Stimulated activated CD4-positive, alpha-beta T cell treated with anti-CD3 and anti-CD28 coated beads, Interleukin-4, amount 100 ng/mL, for 24 hours (primary cell): ENCODE measurements at places on chromosomes 12 and 14.

GRCh38 chr12:112117685-112118084 lies 7.7 kb upstream of the TRAFD1 start:
- no peak for DNase-seq

DNA sequence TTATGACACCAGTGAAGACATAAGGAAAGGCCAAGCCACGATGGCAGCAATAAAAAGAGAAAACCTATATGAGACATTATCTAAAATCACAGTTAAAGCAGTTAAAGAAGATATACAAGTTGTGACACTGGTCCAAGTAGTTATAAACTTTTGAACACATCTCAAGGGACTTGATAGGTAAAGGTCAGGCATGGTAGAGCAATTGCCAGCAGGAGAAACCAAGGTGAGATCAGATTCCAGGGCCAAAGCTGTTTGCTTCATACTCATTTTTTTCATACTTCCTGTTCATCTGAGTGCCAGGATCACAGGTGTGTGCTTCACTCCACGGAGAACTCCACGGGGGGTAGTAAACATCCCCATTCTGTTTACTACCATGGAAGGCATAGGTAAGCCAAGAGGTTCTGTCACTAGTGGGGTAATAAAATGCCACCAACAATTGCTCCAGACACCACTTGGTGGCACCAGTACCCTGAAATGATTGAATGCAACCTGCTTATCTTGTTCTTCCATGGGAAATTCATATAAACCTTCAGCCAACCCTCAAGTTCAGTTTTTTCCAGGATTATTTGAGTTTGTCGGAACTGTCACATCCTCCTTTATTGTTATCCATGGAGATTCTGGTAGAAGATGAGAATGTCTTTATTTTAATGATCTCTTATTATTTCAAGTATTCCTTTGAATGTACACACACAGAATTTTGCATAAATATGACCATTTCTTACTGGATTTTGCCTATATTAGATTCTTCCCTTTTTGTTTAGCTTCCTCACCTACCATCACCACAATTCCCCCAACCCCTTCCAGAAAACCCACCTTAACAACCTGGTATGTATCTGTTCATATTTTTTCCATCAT lies 59.2 kb upstream of the TSPAN8 start:
- no peak for DNase-seq

DNA sequence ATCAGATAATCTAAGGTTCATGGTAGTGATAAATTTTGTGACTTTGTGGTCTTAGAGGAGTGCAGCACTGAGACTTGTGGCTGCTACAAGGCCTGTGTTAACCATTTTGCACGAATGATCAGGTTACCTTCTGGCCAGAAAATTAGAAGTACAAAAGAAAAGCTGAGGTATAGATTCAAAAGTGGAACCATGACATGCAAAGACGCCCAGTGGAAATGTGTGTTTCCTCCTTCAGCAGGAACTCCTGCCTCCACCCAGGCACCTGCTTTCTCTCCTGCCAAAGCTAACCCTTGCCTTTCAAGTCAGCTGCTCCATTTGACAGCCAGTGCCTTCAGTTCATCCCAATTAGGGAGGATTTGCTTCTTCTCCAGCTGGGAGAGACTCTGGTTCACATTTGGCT lies 10.1 kb downstream of the PDE6H start:
- DNase-seq = no peak

DNA sequence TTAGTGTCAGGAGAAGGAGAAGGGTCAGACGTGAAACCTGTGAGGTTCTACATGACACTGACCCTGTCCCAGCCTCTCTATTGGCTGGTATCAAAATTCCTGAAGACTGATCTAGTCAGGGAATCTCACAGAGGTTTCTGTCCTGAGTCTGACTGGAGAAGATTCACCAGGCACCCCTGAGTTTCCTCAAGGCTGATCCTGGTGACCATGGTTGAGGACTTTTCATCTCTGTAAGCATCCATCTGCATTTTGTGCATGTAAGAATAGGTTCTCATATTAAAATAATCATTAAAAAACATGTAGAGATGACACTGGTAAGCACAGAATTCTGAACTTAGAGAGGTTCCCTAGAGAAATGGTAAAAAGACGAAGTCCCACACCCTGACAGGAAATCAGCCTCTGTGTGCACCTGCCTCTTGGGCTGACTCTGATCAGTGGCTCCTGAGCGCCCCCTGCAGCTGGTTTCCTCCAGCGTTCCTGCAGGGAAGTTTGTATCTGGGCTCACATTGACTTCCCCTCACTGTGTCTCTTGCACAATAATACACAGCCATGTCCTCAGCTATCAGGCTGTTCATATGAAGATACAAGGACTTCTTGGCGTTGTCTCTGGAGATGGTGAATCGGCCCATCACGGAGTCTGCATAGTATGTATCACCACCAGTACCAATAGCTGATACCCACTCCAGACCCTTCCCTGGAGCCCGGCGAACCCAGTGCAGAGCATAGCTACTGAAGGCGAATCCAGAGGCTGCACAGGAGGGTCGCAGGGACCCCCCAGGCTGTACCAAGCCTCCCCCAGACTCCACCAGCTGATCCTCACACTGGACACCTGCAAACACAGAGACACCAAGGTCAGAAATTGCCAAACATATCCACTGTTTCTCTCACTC lies 991.9 kb downstream of the TMEM121 start:
- DNase-seq = peak; percentile 87

GRCh38 chr14:60226298-60226697 lies 22.7 kb upstream of the PPM1A start:
- no peak for DNase-seq

DNA sequence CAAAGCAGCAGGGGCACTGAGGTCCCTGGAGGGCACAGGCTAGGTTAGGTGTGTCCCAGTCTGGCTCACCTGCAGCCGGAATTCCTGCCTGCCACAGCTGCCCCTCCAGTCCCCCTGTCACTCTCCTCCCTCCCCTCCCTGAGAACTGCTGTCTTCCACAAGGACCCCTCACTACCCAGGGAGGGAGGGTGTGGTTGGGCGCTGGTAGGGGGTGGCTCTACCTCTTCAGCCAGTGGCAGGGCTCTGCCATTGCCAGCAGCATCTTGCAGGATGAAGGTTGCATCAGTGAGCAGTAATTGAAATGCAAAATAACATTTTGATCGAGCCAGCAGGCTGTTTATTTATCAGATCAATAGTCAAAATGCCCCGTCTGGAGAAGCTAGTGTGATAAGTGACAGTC lies 45.7 kb downstream of the ESRRB start:
- DNase-seq = no peak

- DNase-seq = no peak
These were observed 92.1 kb upstream of the KRR1 start for GRCh38 chr12:75603475-75603874.

GRCh38 chr12:69459477-69459876 lies 10.7 kb upstream of the FRS2 start:
- DNase-seq = no peak

DNA sequence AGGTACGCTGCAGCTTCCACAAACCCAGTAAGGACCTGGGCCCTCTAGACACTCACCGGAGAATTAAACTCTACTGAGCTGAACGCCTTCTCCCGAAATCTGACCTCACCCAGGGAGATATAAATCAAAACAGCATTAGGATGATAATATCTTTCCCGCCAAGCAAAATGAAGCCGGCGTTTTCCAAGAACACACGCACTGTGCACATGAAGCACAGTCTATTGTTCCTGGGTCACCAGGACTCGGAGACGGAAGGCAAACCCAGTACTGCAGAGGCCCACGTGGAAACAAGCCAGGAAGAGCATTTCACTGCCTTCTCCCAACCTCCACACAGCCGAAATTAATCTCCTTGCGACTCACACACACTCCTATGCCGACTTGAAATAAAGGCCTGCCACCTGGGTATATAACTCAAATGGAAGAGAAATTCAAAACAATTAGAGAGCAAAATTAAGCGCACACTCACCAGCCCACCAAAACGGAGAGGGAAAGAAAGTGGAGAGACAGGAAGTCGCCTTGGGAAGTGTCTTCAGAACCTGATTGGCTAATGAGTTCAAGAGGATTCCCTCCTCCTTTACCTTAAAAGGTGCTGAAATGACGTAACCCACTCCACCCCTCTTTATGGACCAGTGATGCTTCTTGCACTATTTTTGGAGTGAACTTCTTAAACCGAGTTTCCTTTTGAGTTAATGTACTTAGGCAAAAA lies at the start of gene CCNB1IP1:
Gene CCNB1IP1, minus strand, starts transcription at position 492 of the 706 bp plus-strand sequence. CDS start 16,756 bp downstream, outside the sequence.
- DNase-seq = peak; percentile 62

GRCh38 chr14:99975190-99975589 lies 90.0 kb upstream of the EVL start:
- no peak for DNase-seq

DNA sequence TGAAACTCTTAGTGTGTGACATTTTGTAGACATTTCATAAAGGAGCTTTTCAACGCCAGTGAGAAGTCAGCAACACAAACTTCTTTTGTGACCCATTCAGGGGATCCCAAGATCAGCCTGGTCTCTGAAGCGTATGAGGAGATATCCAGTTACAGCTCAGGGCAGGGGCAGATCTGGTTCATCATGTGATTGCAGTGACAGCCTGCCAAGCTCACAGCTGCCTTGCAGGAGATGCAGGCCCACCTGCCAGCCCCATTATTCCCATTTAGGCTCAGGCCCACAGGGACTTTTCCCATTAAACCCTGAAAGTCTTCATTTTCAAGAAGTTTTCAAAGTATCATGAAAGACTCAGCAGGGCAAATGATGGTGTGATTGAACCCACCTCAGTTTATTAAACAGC lies 38.3 kb downstream of the SRGAP1 start:
- no peak for DNase-seq

GRCh38 chr12:101680240-101680639 lies 17.2 kb upstream of the CHPT1 start:
- no peak for DNase-seq

GRCh38 chr12:79119796-79120195 lies 255.2 kb downstream of the SYT1 start:
- no peak for DNase-seq

DNA sequence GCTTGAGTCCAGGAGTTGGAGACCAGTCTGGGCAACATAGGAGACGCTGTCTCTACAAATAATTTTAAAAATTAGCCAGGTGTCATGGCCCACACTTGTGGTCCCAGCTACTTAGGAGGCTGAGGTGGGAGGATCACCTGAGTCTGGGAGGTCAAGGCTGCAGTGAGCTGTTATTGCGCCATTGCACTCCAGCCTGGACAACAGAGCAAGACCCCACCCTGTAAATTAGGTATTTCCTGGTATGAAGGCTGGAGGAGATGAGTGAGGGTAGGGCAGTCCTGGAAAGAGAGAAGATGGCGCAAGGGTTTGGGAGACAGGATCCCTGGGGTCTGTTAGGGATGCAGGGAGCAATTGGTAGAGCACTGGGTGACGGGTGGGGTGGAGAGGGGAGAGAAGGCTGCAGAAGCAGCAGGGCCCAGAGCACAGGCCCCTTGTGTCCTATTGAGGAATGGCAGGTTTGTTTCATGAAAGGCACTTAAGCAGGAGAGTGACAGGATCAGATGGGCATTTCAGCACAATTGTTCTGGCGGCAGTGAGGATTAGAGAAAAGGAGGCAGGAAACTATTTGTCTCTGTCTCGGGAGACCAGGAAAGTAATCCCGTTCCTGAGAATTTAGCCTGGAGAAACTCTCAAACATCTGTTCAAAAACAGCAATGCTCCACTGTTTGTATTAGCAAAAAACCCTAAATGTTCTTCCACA lies 47.2 kb upstream of the KTN1 start:
- no peak for DNase-seq

- no peak for DNase-seq
These were observed 61.5 kb downstream of the PDE3A start for GRCh38 chr12:20429852-20430251.

- no peak for DNase-seq
These were observed 18.5 kb upstream of the ALDH2 start for GRCh38 chr12:111748151-111748672.

GRCh38 chr12:102533483-102534215 lies 53.3 kb upstream of the IGF1 start:
- DNase-seq = no peak

DNA sequence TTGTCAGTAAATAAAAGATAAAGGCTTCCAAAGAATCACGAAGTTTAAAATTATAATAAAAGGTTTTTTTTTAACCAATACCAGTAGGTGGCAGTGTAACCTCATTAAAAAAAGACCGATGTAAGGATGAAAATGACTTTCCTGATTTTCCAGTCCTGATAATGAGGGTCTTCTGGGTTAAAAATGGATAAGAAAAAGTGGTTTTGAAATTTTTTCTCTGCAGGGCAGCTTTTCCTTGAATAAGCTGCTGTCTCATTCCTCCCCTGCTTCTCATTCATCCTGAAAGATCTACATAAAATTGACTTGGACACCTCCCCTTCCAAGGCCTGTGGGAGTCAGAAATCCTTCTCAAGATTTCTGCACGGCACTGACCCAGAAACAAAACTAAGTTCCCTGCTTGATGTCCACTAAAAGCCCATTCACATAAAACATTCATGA lies 58.9 kb upstream of the FBXO33 start:
- no peak for DNase-seq

DNA sequence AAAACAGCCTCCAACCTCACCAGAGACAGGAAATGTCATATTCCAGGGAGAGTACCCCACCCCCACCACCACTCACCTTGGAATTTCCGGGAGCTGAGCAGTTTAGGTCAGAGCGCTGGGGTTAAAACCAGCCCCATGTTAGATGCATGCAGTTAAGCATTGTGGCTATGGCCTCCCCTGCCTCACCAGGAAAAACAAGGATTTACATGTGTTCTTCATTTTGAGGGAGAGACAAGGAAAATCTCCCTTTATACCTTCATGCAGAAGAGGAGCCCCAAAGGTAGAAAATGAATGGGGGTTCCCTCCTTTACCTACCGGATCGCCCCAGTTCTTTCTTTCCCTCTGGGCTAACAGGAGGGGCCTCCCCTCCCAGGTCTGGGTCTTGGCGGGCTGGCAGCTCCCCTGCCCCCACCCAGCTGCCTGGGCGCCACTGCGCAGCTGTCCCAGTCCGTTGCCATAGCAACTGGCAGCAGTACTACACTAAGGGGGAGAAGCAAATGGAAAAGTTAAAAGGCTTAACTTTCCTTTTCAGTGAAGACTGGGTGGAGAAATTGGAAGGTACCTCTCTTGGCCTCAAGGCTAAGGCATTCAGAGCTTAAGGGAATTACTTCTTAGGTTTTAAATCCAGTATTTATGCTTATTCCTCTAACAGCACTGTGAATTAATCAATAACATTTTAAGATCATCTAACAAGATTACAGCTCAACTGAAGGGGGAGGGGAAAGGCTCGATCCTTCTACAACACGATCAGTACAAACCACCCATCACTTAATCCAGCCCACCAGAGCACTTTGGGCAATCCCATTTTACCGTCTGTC lies 20.5 kb downstream of the CBX5 start:
- peak; percentile 44 for DNase-seq

GRCh38 chr12:124456652-124457152 lies 110.7 kb downstream of the NCOR2 start:
- peak; percentile 29 for DNase-seq

GRCh38 chr12:32179011-32179395 lies 72.4 kb downstream of the BICD1 start:
- no peak for DNase-seq

GRCh38 chr12:109459247-109459646 lies 17.9 kb downstream of the KCTD10 start:
- no peak for DNase-seq

- no peak for DNase-seq
These were observed 12.2 kb downstream of the CTDSP2 start for GRCh38 chr12:57834086-57834876.
